ENCODE measurements at places on chromosomes 11 and 22.

DNA sequence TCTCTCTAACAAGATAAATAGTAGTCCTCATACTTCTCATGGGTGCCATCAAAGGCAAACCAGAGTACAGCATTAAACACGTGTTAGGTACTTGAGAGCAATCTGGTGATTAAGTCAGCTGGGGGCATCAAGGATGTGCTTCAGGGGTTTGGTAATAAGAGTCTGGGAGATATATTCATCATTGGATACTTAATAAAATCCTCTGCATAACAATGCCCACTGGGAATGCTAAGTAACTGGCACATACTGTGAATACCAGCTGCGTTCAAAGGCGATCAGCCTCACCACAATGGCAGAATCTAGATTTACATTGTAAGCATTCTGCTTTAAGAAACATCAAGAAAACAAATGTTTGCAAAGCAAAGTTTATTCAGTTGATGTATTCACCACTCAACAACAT lies 268.6 kb upstream of the PITPNB start:
- DNase-seq: no peak

GRCh38 chr11:64759722-64760719 lies at the start of gene PYGM:
Gene PYGM (minus strand): TSS chr11:64759974. CDS start chr11:64759898, 76 bp downstream.
- no peak for DNase-seq

- DNase-seq: no peak
Measured at GRCh38 chr11:7444091-7444981, 41.0 kb upstream of the OLFML1 start.

DNA sequence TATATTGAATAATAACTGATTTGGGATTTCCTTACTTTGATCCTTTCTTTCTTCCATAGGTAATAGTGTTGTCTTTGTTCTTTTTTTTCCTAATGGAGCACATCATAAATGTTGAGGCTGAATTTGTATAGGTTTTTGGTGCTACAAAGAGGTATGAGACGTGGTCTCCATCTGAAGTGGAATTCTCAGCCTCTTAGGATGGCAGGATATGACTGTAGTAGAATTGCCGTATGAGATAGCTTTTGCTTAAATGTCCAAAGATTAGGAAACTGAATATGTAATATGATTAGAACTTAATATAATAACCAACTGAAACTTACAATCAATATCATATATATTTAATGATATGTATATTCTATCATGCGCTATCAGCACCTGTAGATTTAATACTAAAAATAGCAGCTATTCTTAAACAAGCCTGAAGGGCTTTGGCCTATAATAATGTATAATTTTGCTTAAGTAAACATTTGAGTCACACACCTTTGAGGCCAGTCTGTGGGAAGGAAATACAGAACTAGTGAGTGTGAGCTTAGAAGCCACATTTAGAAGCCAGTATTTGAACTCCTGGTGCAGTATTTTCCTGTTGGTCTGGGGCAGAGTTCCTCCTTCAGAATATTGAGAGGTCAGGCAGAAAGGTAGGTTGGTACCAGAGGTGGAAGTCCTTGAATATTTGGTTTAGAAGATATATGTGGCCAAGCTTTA lies 62.6 kb downstream of the SWAP70 start:
- no peak for DNase-seq

- DNase-seq: no peak
Measured at GRCh38 chr11:102204174-102204573, 93.9 kb downstream of the YAP1 start.

DNA sequence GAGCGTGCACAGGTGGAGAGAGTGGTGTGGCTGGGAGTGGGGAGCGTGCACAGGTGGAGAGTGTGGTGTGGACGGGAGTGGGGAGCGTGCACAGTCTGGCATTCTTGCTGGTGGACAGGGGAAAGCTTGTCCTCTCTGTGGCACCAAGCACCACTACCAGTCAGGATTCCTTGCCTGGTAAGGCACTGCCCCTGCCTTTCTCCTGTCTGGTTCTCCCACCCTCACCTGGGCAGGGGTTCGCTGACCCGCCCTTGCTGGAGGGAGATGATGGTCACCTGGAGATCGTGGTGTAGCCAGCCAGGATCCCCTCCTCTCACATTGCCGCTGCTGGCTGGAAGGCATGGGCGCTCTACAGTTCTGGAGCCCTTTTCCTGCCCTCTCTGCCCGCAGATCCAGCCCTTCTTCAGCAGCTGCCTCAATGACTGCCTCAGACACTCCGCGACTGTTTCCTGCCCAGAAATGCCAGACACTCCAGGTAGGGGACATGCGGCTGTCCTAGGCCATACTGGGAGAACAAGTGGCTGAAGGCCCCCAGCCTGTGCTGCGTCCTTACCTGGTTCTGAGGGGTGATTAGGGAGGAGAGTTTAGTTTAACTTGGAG lies 16.7 kb downstream of the TMEM121B start:
- no peak for DNase-seq

GRCh38 chr11:8693010-8693551 lies 10.5 kb downstream of the RPL27A start:
- DNase-seq: no peak

DNA sequence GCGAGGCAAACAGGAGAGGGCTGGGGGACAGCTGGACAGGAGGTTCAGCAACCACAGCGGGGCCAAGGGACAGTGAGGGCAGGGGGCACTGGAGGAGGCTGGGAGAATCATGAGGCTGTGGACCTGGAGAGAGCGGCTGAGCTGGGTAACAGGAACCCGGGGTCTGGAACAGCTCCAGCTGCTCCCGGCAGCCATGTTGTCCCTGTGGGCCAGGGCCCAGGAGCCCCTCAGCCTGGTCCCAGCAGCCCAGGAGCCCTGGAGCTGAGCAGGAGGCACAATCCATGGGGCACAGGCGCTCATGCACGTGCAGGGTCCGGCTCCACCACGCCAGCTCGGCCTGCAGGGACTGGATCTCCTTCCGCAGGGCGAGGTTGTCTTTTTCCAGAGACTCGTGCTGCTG lies 7.4 kb downstream of the BATF2 start:
- DNase-seq: no peak
